ENCODE measurements at places on chromosomes 1 and 21.
A peak's percentile ranks its signal among the peaks of the same experiment; 100 is the strongest.

GRCh38 chr1:7229696-7230631 is 444.7 kb downstream of the CAMTA1 start:
- no peak for DNase-seq

DNA sequence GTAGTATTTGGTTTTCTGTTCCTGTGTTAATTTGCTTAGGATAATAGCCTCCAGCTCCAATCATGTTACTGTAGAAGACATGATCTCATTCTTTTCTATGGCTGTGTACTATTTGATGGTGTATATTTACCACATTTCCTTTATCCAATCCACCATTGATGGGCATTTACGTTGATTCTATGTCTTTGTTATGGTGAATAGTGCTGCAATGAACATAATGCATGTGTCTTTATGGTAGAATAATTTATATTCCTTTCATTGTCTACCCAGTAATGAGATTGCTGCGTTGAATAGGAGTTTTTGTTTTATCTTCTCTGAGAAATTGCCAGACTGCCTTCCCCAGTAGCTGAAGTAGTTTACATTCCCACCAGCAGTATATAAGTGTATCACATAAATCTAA is 538.8 kb downstream of the LRRIQ3 start:
- no peak for DNase-seq

- no peak for DNase-seq
Observed at GRCh38 chr1:109492779-109493178, 1.1 kb upstream of the CYB561D1 start.

DNA sequence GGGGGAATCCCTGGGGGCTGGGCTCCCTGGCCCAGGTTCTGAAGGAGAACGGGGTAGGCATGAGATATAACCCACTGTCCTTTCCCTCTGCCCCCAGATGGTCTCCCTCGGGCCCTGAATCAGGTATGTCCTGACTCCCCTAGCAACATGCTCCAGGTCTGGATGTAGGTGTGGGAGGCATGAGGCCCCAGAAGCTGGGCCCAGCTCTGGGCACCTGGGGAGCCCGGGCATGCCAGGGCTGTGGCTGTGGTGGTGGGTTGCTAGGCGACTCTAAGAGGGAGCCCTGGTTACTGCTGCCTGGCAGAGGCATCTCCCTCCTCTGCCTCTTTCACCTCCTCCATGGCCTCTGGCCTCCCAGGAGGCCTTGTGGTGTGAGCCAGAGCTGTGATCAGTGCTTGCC is 16.2 kb downstream of the FOXO6 start:
- DNase-seq: no peak

DNA sequence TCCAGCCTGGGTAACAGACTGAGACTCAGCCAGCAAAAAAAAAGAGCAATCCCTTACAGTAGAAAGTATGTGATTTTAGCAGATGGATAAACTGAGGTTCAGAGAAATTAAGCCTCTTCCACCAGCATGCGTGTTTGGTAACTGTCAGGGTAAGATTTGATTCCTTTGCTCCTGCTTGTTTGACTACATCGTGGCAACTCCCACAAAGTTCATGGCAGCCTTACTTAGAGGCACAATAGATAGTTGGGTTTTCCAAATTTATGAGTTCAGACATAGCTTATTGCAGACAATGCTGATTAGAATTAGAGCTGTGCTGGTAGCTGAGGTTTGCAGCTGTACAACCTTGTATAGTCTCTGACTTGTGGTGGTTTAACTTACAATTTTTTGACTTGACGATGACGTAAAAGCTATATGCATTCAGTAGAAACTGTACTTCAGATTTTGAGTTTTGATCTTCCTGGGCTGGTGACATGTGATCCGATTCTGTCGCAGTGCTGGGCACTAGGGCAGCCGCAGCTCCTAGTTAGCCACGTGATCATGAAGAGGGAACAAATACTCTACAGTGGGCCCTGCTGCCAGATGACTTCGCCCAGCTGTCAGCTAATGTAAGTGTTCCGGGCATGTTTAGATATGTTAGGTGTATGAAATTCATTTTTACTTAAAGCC is 167.8 kb downstream of the DHRS3 start:
- DNase-seq: no peak

DNA sequence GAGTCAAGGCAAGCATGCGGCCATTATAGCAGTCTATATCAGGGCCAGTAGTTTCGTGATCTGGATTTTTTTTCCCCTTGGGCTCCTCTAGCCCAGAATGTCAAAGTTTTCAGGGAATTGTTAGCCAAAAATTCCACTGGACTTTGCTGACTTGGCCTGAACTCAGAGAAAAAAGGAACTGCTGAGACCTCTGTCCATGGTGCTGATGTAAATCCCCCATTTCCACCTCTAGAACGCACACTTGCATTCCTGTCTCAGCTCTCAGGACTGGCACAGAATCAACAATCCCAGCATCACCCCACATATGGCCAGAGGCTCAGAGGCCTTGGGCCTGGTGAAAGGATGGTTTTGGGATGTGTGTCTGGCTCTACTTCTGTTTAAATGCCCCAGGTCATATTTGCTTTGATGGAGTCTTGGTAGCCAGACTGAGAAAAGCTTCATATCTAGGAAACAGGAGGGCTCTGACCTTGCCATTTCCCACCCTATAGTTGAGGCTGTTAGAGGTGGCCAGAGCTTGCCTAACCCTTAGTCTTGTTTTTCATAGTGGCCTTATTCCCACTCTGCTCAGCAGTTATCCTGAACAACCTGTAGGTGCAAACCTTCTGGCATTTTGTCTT is 16.9 kb upstream of the EFCAB14 start:
- peak; percentile 79 for DNase-seq

- DNase-seq: no peak
Observed at GRCh38 chr1:78718566-78718965, 68.9 kb downstream of the IFI44 start.

DNA sequence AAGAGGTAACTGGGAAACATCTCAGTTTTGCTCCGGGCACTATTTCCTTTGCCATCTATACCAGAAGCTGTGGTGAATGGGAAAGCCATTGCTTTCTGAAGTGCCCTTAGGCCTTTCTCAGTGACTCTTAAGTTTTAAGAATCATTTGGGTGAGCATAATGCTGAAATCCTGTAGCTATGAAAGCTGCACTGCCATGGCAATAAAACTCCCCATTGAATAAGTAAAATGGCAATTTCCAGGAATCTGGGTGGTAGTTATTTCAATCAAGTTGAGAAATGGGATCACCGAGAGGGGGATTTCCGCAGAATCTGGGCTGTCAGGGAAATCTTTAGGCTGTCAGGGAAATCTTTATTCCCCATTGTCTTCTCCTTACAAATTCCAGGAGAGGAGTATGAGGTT is 26.8 kb upstream of the MACF1 start:
- no peak for DNase-seq

- no peak for DNase-seq
Observed at GRCh38 chr1:234683127-234683860, 73.3 kb upstream of the IRF2BP2 start.

DNA sequence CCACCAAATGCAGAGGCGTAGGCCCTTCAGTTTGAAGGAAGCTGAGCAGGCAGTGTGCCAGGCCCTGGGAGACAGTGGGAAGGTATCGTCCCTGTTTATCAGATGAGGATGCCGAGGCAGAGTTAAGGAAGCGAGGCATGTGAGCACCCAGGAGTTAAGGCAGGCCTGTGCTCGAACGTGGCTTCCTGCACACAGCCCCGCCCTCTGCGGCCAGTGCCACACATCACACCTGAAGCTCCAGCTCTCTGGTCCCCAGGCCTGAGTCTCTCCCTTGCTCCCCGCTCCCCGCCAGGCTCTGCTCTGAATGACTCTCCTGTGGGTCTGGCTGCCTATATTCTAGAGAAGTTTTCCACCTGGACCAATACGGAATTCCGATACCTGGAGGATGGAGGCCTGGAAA is 32.1 kb downstream of the EPHX1 start:
- DNase-seq: no peak

DNA sequence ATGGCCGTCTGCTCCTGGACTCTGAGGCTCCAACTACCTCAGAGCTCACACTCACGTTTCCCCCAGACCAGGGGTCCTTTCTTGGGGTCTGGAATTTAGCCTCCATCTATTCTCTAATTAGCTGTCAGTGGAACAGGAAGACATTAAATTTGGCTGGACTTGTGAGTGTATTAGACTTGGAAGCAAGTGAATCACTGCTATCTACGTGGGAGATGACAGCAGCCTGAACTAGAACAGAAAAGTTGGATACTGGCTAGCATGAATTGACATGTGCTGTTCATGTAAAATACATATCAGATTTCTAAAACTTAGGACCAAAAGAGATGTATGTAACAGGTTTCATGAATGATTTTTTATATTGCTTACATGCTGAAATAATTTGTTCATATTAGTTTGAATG is 28.0 kb downstream of the TAF5L start:
- DNase-seq: no peak

DNA sequence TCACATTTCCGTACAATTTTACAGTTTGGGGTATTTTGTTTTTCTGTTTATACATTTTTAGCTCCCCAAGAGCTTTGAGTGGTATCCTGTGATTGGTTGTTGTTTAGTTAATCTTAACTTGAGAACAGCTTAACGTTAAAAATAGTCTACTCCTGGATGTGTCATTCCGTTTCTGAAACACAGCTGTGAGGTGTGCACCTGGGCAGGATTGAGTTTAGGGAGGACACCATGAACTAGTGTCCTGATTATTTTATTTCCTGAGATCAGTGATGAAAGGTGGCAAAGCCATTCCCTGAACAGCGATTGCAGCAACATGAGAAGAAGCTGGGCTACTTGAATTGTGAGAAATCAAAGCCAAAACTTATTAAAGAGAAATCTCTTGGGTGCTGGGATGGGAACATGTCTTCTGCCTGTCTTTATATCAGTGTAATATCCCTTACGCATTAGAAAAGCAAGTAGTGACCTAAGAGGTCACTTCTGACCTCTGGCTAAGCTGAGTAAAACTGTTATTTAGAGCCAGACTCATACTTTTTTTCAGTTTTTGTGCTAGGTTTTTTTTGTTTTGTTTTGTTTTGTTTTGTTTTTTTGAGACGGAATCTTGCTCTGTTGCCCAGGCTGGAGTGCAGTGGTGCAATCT is 43.4 kb downstream of the ZBTB40 start:
- DNase-seq: no peak
